ENCODE measurements at places on chromosomes 3 and 15.

- peak; percentile 21 for DNase-seq
These were observed 39.6 kb downstream of the KLF13 start for GRCh38 chr15:31366169-31366734.

DNA sequence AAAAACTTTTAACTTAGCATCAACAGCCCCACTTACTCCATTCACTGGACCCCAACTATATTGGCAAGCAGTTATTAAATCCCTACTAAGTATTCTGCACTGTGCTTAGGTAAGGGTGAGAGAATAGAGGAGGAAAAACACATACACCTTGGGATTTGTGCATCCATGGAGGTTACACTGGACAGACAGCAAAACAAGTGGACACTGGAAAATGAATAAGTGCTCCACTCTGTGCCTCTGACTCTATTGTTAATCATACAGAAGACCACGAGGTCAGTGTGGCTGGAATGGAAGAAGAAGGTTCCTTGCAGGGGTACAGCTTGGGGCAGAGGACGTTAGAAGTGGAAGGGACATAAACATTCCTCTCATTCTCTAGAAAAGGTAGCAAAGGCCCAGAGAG, 3.2 kb downstream of the ADCY5 start:
- no peak for DNase-seq

GRCh38 chr3:27633224-27633545, 88.9 kb downstream of the EOMES start:
- DNase-seq: peak; percentile 70

DNA sequence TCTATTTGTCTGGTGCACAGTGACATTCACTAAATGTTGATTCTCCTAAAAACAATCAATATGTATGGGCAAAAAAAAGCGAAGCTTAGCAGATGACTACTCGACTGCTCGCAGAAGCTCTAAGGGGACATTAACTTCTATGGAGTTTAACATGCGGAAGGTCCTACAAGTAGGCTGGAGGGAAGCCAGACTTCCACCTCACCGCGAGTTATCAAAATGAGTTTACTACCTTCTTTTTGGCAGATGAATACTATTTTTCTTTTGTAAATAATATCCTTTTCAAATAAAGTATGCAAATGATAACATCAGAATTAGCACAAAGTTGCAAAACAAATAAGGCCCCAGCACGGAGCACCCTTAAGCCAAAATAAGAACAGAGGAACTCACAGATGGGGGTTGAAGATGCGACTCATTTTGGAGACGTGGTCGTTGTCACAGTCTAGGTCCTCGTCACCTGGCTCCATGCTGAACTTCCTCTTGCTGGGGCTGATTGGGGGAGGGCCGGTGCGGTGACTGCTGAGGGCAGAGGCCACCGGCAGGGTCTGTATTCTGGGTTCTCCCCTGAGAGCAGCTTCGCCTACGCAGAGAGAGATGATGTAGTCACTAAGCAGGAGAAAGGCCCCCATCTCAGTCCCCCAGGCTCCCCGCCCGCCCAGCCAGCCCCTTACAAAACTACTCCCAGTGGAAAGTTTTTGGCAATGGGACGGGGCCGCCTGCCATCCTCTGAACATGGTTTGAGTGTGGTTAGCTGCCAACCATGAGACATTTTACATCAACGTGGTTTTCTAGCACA, 42.1 kb downstream of the VGLL4 start:
- DNase-seq: peak; percentile 80

GRCh38 chr3:86801921-86802320, 189.0 kb downstream of the VGLL3 start:
- DNase-seq: peak; percentile 52

DNA sequence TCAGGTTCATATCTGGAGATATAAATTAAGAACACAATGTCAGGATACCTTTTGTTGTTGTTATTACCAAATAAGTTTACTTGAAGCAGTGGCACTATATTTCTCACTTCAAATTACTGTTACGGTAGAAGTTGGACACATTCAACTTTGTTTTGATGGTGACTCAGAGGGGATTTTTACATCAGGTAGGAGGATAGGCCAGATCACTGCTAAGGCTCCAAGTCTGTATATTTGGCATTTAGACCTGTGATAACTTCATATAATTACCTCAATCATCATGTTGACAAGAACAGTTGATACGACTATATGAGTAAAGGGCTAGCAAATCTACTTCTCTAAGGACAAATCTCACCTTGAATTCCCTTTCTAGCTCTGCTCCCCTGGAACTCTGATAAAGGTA, 15.6 kb downstream of the LZTFL1 start:
- DNase-seq: no peak

DNA sequence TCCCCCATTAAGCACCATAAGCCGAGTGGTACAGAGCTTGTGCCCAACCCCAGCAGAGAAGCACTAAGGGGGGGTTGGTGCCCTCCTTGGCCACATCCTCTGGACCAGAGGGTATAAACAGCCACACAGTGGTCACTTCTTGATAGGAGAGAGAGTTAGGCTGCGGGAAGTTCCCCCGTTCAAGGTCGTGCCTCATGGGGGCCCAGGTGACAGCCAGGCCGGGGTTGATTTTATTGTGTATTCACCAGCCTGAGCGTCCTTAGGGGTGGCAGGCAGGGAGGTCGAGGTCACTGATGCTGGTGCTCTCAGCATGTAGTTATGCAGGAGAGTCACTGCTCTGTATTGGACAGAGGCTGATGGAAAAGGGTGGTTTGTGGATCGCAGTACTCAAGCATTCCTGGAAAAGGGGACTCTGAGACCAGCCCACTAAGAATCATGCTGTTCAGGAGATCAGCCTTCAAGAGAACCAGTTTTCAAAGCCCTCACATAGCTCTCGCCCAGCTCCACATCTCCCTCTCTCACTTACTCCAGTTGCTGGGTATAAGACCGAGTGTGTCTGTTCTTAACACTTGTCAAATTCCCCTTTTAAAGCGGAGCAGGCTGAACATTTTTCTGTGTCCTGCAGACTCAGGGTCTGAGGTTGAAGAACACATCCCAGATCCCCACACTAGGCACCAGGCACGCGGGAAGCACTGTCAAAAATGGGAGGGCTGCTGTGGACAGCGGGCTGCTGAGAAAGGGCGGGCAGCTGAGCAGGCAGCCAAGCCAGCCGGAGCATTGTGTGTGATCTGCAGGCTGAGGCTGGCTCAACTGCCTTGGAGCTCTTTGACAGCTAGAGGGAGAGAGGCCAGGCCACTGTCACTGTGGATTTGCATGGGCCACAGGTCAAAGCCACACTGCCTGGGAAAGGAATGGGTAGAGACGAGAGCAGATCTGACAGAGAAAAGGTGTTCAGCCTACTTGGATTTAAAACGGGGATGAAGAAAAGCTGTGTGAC, 279.3 kb upstream of the LRRFIP2 start:
- no peak for DNase-seq

DNA sequence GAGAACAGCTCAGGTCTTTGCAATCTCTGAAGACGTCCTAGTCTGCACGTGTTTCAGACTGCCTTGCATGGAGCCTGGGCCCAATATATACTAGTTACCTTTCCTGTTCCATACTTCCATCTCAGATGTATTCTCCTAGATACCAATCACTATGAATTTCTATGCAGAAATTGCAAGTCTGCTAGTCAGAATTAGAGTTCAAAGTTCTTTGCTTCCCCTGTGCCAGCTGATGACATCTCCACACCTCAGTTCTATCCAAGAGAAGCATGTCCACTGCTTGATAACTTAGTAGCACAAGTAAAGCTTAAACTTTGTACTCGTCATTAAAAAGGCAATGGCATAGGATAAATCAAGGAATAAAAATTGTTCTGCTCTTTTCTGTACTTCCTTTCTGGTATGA, 133.6 kb upstream of the PLXND1 start:
- no peak for DNase-seq

GRCh38 chr15:87645723-87646122, 610.8 kb downstream of the NTRK3 start:
- DNase-seq: no peak

- DNase-seq: no peak
These were observed 16.1 kb downstream of the ATP10A start for GRCh38 chr15:25847051-25847450.

GRCh38 chr15:58401276-58401675, 30.5 kb upstream of the LIPC start:
- DNase-seq: no peak

GRCh38 chr15:89110060-89110459, 21.8 kb downstream of the ABHD2 start:
- no peak for DNase-seq

DNA sequence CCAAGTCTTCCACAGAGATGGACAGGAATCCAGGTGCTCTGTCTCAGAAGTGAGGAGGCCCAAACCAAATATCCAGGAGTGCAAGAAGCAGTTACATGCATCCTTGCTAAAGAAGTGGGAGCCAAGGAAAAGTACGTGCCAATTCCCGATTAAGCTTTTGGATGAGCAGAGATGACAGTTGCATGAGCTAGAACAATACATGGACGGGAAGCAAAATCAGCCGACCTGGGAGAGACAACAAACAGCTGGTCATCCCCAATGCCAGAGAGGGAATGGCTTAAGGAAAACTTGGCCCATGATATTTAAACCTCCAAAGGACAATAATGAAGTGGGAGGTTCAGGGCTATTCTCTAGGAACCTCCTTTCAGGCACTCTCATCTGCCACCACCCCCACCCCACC, 86.0 kb upstream of the ABHD17C start:
- DNase-seq: no peak

DNA sequence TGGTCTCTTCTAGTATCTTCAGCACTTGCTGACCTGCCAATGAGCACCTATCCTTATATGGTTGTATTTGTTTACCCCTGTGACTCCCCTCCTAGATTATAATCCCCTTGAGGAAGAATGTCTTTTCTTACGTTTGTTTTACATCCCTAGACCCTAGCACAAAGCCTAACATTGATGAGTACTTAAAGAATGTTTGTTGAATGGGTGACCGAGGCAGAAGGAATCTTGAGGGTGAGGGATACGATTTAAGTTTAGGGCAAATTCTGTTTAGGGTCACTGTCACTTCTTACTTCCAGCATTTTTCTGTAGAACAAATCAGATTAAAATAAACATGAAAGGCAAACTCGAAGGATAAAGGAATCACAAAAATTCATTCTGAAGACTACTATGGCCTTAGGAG, 80.9 kb upstream of the FAM98B start:
- DNase-seq: no peak

DNA sequence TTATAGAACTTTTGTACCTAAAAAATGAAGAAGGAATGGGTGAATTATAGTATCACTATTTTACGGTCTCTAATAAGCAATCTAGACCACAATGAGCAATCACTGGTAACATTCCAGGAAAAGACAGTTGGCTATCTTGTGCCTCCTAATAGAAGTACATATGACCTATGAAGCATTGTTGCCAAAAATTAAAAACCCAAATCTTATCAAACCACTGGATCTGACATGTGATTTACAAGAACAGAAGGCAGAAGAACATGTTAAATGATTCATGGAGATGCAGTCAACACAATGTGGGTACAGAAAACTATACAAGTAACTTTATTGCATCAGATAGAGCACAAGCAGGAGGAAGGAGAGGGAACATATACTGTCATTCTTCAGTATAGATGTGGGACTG, 14.5 kb upstream of the HYKK start:
- DNase-seq: peak; percentile 29

GRCh38 chr15:57735431-57735830, 28.9 kb downstream of the POLR2M start:
- no peak for DNase-seq

GRCh38 chr15:51303462-51303980, 34.9 kb downstream of the CYP19A1 start:
- DNase-seq: no peak

DNA sequence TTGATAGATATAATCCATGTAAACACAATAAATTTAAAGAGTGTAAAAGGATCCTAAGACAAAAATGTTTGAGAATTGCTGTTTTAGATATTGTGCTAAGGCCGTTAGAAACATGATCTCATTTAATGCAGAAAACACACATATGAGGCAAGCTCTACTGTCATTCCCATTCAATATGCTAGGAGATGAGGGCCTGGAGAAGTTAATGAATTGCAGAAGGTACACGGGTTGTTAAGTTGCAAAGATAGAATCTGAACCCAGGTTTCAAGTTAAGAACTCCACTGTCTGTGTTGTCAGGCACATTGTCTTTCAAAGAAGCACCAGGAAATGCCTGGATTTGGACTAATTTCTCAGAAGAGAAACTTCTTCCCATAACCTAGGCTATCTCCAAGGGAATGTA, 65.1 kb upstream of the SAMMSON start:
- DNase-seq: no peak

- DNase-seq: no peak
These were observed 710.3 kb upstream of the ARPP21 start for GRCh38 chr3:34929036-34929435.

- no peak for DNase-seq
These were observed 19.7 kb downstream of the FOXP1 start for GRCh38 chr3:71563827-71564226.
